Germinal center (tissue), 1 donor: ENCODE measurements at places on chromosomes 12 and 14.

DNA sequence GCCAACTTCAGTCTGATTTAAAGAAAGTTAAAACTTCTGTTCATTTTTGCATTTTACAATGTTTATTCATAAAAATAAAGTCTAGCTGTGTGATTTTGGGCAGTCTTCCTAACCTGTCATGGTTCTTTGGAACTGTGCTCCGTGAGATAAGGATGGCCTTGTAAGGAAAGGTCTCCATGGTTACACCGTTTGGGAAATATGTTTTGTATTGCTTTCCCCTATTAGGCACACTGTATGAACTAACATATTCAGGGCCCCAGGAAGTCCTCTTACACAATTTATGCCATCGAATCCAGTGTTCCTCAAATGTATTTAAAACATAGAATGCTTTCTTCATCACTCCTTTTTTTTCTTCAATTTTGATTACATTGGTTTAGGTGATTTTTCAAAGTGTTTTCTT is 54.5 kb downstream of the APAF1 start:
- DNase-seq: no peak

GRCh38 chr12:102227954-102228353 is 30.3 kb upstream of the PMCH start:
- DNase-seq: no peak

- DNase-seq: no peak
Observed at GRCh38 chr12:53091756-53092155, 5.7 kb upstream of the IGFBP6 start.

- DNase-seq: no peak
Observed at GRCh38 chr14:67389811-67390534, 22.0 kb downstream of the PLEK2 start.

- DNase-seq: no peak
Observed at GRCh38 chr12:43145481-43145880, 406.5 kb downstream of the ADAMTS20 start.

- DNase-seq: no peak
Observed at GRCh38 chr14:96081767-96082400, 42.7 kb downstream of the C14orf132 start.

DNA sequence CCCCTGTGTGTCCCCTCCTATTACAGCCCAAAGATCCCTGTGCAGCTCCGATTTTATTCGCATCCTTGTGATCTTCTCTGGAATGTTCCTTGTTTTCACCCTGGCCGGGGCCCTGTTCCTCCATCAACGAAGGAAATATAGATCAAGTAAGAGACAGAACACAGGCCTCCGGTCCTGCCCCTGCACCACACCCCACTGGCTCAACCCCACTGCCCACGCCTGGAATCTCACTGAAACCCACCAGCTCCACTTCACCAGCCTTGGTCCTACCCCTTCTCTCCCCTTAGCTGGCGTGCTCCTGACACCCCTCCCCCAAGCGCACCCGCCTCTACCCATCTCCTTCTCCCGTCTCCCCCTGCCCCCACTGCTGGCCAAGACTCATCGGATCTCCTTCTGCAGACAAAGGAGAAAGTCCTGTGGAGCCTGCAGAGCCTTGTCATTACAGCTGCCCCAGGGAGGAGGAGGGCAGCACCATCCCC is 934 bp upstream of the TAPBPL start:
- no peak for DNase-seq

DNA sequence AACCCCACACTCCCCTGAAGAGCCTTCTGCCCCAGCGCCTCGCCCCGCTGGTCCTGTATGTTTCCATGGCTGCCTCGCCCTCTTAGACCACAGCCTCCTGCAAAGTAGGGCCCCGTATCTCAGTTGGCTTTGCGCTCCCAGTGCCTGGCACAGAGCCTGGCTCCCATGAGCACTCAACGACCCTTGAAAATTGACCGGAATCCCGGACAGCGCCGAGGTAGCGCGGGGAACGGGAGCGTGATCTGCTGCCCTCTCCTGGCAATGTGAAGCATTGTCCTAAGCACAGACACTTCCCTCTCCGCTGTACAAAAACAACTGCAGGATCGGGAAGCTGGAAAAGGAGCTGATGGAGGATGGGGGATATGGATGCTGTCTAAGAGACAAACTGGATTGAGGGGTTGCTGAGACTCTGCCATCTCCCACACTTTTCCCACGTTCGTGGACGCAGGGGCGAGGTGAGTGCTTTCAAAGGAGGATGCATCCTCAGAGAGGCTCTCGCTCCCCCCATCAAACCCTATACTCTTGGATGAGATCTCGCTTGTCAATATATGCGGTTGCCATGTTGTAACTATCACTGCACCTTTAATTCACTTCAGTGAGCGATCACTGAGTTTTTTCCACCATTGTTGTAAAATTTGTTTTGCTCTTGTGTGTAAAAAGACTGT is 10.7 kb upstream of the FKBP4 start:
- peak; percentile 54 for DNase-seq

DNA sequence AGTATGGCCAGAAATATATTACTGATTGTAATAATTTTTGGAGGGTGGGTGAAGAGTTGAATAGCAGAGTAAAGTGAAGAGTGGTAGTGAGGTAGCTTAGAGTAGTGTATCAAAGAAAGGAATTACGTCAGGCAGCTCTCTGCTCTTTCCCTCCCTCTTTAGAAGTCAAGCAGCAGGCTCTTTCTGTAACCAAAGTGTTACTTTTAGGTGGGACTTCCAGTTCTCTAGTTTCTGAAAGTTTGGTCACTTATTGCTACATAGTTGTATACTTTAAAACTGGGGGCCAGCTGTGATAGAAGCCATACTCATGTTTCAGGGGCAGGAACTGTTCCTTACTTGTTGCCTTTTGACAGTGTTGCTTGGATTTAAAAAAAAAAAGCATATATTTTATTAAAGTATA is 30.6 kb downstream of the ATF7IP start:
- no peak for DNase-seq

DNA sequence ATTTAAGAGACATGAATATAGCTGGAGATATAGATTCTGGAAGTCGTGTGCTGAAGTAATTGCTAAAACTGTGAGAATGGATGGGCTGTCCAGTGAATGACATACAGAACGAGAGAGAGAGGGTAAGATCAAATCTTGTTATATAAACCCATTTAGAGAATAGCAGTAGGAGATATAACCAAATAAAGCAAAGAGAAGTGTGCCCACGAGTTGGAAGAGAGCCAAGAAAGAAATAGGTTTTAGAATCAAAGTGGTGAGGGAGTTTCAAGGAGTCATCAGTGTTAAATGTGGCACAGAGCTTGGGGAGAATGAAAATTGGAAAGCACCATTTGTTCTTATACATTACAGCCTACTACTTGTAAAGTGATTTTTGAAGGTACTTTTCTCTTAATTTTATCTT is 19.2 kb downstream of the TOGARAM1 start:
- no peak for DNase-seq

DNA sequence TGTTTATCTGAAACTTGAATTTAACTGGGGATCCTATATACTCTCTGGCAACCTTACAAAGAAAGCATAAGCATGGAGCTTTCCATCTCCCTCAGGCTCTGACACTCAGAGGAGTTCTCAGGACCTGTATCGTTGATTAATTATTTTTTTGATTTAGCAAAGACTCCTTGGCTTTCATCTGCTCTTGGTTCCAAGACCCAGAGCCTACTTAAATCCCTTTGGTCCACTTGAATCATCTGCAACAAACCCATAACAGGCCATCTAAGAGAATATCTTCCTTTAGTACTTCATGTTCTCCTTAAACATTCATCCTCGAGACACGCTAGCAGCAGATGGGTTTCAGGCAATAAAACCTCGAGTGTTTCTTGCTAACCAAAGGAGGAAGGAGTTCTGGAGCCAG is 85.4 kb downstream of the ZFP36L1 start:
- no peak for DNase-seq

DNA sequence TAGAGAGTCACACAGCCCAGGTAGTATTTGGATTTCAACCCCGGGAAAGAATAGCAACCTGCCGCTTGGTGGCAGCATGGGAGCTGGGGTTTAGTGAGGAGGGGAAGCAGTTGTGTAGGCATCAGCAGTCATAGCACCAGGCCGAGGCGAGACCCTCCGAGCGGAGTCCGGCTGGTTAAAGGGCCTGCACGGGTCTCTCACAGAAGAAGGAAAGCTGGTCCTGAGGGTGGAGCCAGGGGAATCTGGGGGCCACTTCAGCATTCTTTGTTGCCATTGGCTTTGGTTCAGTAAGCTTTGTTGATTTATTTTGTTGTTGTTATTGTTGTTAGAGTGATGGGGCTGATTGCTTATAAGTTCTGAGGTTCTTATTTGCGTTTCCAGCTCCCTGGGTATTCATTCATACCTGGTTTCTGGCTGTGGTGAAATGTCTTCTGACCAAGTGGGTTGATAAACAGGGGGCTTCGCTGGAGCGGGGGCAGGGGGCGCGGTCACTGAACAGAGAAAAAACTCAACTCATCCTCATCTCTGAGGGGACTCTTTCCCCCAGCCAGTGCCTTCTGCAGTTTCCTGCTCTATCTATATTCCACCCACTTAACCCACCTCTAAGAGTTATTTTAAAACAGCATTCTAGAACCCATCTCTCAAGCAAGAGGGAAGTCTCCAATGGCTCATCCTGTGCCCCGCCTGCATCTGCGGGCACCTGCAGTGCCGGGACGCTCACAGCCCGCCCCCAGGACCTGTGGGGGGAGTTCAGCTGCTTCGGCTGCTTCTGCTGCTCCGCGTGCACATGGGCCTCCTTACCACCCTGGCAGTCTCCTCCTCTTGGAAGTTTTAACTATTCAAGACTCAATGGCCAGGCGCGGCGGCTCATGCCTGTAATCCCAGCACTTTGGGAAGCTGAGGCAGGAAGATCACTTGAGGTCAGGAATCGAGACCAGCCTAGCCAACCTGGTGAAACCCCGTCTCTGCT is 11.6 kb downstream of the CKB start:
- peak; percentile 1 for DNase-seq

DNA sequence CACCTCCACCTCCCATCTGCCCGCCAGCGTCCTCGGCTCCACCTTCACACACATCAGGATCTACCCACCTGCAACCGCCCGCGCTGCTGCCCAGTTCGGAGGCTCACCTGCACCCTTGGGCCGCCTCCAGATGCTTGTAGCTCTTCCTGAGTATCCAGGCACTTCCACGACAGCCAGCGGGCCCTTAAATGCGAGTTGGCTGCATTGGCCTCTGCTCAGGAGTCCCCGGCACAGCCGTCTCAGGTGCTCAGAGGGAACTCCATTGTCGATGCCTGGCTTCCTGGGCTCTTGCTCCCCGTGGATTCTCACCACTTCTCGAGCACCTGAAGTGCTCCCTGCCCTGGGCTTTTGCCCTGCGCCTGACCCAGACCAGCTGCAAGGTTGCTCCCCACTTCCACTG is 21.9 kb upstream of the CDCA4 start:
- DNase-seq: no peak

DNA sequence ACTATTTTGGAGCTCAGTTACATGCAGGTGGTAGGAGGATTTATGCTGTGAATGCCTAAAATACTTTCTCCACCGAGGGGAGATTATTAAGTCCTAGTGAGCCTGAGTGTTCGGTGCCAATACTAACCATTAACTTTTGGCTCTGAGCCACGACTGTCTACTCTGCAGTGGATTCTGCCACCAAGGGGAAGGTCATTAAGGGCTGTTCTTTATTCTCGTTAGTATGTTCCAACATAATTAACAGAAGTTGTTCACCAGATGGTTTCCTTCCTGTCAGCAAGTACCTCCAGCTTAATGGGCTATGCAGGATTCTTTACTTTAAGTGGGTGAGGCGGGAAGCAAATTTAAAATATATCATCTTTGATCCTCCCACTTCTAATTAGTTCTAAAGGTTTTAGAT is 326.3 kb downstream of the BMP4 start:
- no peak for DNase-seq

DNA sequence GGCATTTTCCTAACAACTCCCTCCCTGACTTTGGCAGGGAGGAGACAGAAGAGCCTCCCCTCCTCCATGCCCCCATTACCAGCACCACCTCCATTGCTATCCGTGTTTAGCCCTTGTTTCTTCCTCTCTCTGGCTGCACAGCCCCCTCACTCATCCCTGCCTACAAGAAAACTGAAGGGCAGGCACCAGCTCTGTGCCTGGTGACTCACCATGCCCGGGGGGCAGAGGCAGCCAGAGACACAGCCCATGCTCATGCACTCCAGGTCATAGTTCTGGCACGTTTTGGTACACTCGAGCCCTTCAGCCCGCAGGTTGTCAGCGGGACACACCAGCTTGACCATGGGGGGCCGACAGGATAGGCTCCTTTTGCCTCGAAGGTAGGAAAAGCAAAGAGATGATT is 80.4 kb downstream of the VWF start:
- DNase-seq: no peak

GRCh38 chr12:42977451-42978230 is 388.1 kb upstream of the PRICKLE1 start:
- no peak for DNase-seq
